Esophagus squamous epithelium (tissue), 5 donors: ENCODE measurements at places on chromosomes 5 and 9.

DNA sequence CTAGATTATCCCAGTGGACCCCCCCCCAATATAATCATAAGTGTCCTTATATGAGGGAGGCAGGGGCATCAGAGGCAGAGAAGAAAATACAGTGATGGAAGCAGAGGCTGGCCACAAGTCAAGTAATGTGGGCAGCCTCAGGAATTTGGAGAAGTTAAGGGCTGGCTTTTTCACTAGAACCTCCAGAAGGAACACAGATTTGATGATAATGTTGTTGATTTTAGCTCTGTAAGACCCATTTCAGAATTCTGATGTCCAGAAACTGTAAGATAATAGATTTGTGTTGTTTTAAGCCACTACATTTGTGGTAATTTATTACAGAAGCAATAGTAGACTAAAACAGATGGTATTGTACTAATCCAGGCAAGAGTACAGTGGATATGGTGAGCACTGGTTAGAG lies 36.3 kb upstream of the LRRTM2 start:
- no peak for DNase-seq

DNA sequence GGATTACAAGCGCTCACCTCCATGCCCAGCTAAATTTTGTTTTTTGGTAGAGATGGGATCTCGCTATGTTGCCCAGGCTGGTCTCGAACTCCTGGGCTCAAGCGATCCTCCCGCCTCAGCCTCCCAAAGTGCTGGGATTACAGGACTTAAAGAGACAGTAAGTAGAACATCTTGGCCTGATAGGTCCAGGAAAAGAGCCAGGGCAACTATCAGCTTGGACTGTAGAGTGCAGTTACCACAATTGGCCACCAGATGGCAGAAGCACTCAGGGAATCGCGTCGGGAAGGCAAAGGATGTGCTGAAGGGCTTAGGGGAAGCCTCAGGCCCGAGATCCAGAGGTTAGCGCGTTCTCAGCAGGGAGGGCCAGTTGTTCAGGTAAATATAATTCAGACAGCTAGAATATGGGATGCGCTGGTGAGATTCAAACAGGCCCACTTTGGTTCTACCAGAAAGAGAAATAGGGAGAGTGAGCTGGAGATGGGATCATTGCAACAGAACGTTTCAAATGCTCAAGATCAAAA lies 21.5 kb downstream of the C9orf57 start:
- no peak for DNase-seq

DNA sequence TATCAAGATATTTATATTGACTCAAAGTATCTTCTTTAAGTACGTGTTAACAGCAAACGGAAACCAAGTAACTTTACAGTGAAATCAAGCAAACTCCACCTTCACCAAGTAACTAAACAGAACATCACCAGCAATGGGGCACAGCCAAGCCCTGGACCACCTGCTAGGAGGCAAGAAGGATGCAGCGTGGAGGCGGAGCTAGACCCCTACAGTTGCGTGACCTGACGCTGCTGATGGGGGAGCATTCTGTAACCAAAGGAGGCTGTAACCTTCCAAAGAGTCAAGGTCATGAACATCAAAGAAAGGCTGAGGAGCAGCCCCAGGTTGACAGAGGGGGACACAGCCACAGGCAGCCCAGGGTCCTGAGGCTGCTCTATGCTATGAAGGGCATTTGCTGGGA lies 6.1 kb downstream of the VAV2 start:
- no peak for DNase-seq

DNA sequence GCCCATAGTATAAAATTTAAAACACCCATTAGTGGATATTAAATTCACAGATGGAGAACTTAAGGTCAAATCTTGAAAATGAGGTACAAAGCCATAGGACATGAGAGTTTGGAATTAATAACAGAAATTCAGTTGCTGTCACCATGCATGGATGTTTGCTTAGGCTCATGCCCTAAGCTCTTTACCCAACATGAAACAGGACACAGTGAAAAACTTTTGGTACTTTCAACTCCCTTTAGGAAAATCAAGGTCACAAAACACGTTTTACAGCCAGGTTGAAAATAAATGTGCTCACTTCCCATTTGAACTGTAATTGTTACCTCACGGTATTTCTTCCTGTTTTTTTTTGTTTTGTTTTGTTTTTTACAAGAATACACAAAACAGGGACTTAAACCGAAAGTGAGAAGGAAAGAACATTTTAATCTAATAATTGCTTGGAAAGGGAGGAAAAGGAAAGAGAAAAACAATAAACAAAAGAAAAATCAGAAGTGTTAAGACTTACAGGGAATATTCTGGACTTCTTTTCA lies 6.1 kb upstream of the TOPORS start:
- DNase-seq = no peak

- DNase-seq = no peak
Measured at GRCh38 chr5:135362102-135362501, 36.9 kb downstream of the MACROH2A1 start.

DNA sequence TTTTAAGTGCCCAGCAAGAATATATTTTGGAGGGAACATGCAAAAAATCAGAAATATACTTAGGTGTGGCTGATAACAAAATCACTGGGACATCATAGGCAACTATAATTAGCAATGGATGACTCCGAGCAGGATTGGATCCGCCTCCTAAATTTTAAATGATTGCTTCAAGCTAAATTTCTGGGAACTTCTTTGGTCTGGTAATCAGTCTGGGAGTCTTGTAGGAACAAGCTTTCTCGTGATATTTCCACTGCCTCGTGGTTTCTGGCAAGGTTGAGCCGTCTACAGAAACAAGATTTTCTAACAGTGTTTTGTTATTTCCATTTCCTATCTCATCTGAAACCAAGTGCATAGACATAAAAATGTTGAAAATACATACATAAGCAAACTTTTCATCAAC lies 232.6 kb downstream of the BNC2 start:
- DNase-seq = no peak

DNA sequence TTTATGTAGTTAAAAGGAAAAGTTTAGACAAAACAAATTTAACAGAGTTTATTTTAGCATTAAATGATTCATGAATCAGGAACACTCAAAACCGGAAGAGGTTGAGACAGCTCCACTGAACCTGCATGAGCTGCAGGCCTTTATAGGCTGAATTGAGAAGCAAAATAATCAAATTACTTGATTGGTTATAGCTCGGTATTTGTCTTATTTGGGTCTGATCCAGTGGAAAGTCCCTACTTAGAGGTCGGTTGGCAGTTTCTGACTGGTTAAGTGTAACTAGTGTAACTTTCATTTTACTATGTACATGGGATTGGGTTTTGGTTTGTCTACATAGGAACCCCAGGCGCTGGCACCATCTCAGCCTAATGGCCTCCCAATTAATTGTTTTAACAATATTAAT lies 74.1 kb upstream of the PIK3R1 start:
- DNase-seq = no peak

GRCh38 chr9:96048104-96048955 lies 172.8 kb downstream of the ERCC6L2 start:
- DNase-seq = no peak

GRCh38 chr9:92711146-92711545 lies 41.2 kb upstream of the IPPK start:
- DNase-seq = no peak
